ENCODE measurements at places on chromosomes 1 and 21. TPM values are rescaled to one million over a fixed set of nuclear protein-coding genes. Genes with fewer than 3 reads are reported as not detected.

Gene LINGO4
- not detected for total RNA-seq

Gene SLFNL1
- total RNA-seq = 0.28 TPM

Gene ASTN1
- not detected for total RNA-seq

Gene RNU1-1
- total RNA-seq = under 0.01 TPM

Gene MAP10
- 0.96 TPM for total RNA-seq

Gene RNU1-4
- under 0.01 TPM for total RNA-seq

Gene DDR2
- total RNA-seq = 168 TPM

Gene GNAT2
- under 0.01 TPM for total RNA-seq
